GM12878 (cell line): ENCODE measurements at places on chromosomes 11 and 22. TPM values are rescaled to one million over a fixed set of nuclear protein-coding genes. Genes with fewer than 3 reads are reported as not detected.

GRIK4 gene
- 1.0 and 1.3 TPM in 2 replicates for total RNA-seq

MCAM gene
- total RNA-seq, result 17.9 and 19.7 TPM in 2 replicates

DNA sequence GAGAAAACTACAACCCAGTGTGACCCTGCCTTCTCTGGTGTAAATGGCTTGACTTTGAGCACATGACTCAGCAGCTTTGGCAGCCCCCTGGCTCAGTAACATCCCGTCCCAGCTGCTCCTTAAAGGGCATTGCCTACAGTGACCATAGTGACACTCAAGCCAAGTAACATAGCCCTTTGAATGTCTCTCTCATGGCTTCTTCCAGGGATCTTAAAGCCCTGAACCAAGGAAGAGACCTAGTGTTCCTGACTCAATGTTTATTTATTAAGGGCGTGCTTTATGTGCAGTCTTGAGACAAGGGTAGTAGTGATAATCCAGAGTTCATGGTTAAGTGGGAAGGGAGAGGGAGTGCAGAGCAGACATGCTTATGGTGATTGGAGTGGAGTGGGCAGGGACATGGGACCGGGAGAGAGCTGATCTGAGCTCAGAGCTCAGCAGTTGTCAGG is 125.7 kb downstream of the PARVA start:
- no peak for DNase-seq

DNA sequence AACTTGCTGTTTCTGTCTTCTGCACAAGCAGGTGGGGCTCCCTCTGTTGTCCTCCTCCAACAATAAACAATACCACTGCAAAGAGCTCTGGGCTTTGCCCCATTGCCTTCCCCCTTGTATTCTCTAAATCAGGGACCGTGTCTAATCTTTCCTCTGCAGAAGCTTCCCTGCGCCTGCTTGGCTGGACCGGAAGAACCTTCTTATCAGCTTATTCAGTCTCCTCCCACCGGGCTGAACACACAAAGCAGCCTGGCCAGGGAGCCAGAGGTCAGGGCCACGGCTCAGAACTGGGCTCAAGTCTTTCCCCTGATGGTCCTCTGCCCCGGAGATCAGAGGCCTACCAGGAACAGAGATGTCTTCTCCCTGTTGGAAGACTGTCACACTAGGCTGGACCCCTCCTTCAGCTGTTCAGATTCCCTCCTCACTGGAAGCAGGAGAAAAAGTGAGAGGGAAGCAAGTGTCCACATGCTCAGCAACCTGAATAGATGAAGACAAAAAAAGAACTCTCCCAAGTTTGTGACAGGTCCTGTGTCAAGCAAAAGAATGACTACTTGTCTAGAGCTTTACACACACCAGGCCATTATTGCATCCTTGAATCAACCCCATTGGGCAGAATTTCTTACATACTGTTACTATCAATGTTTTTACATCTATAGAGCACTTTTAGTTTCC is 63.7 kb downstream of the RAB30 start:
- no peak for DNase-seq

SMIM38 gene
- 2.8 and 3.5 TPM in 2 replicates for total RNA-seq

PYGM gene
- 0.28 and 0.35 TPM in 2 replicates for total RNA-seq

DNA sequence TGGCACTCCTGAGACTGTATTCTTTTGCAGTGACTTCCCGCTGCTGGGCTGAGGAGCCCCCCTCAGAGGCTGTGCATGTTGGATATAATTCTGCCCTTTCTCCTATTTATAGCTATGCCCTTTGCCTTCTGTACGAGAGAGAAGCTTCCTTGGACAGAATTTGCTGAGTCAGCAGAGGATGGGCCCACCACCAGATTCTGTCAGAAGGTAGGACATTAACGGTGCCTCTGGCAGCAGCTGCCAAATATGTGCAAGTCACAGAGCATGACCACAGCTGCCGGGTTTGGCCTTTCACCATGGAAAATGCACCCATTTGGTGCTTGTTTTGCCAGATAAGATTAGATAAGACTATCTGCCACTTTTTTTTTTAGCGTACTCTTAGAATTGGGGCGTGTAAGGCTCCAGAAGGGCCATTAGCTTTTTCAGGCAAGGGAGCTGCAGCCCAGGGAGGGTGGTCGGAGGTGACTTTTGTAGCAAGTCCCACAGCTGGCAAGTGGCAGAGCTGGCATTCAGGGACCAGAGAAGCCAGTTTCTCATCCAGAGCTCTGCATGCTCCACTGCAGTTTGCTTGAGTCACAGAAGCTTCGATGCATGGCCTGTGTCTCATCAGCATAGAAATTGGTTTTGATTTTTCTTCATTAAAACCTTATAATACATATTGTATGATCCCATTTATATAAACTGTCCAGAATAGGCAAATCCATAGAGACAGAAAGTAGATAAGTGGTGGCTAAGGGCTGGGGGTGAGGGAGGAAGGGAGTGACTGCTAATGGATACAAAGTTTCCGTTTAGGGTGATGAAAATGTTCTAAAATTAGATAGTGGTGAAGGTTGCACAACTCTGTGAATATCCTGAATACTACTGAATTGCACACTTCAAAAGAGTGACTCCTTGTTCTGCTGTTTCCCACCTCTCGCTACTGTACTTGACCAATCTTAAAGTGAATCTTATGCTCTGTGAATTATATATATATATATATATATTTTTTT is 15.8 kb downstream of the UPB1 start:
- DNase-seq, result no peak

DNA sequence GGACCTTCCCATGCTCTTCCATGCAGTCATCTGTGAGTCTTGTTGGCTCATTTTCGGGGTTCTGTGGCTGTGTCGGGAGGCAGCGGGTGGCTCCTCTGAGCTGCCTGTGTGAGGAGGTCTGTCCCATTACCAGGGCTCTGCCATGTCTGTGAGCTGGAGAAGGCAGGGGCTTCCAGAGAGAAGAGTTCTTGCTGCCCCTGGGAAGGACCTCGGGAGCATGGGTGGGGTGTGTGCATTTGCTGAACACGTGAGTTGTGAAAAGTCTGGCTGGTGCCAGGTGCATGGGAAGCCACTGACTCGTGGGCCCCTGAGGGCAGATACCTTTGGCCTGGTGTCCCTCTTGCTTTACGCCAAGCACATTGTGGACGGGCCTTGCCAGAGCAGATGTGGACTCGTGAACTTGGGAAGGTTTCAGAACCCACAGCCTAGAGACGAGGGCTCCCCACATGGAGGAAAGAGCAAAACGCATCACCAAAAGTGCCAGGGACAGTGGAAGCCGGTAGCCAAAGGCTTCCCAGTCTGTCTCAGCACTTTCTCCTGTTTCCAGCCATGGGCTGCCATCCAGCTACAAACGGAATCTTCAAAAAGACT is 1324.5 kb downstream of the BRD1 start:
- no peak for DNase-seq

DNA sequence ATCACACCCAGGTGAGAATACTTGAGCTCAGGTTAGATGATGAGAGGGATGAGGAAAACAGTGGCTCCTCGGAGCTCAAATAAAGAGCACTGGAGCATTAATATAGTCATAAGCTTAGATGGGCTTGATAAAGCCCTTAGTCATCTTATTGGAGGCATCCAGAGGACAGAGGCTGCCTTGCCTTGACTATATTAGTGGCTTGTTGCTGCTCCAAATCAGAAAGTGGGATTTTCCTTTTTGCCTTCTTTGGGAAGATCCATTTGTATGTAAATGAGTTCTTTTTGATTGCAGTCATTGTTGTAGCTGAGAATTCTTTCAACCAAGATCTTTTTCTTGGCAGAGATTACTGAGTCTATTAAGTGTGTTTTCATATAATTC is 18.9 kb downstream of the ADM start:
- DNase-seq, result no peak

TIGD3 gene
- total RNA-seq, result 1.2 and 1.3 TPM in 2 replicates

GRCh38 chr11:16669799-16670415 is 68.5 kb upstream of the C11orf58 start:
- no peak for DNase-seq

GRCh38 chr11:32838505-32839274 is 9.0 kb downstream of the PRRG4 start:
- DNase-seq, result no peak

DNA sequence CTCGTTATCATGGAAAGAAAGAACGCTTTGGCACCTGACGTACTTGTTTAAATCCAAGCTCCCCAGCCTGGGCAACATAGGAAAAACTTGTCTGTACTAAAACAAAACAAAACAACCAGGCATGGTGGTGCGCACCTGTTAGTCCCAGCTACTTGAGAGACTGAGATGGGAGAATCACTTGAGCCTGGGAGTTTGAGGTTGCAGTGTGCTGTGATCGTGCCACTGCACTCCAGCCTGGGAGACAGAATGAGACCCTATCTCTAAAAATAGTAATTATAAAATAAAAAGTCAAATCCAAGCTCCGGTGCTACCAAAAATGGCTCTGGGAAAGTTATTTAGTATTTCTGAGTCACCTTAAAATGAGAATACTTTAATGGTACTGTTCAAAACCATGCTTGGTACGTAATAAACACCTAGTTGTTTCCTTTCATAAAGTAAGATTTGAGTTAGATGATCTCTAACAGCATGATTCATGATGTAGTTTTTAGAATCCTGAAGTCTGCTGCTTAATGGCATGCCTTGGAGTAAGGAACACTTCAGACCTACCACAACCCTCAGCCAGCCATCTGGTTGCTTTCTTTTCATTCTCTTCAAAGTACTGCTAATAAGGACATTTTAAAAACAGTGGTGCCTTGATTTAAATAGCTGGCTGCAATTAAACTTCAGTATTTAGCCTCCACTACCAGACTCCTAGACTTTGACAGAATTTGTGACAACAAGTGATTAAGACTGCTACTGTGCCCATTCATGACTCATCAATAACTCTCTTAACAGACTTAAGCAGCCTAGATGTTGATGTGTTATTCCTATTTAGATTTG is 8.4 kb downstream of the PPME1 start:
- no peak for DNase-seq

DNA sequence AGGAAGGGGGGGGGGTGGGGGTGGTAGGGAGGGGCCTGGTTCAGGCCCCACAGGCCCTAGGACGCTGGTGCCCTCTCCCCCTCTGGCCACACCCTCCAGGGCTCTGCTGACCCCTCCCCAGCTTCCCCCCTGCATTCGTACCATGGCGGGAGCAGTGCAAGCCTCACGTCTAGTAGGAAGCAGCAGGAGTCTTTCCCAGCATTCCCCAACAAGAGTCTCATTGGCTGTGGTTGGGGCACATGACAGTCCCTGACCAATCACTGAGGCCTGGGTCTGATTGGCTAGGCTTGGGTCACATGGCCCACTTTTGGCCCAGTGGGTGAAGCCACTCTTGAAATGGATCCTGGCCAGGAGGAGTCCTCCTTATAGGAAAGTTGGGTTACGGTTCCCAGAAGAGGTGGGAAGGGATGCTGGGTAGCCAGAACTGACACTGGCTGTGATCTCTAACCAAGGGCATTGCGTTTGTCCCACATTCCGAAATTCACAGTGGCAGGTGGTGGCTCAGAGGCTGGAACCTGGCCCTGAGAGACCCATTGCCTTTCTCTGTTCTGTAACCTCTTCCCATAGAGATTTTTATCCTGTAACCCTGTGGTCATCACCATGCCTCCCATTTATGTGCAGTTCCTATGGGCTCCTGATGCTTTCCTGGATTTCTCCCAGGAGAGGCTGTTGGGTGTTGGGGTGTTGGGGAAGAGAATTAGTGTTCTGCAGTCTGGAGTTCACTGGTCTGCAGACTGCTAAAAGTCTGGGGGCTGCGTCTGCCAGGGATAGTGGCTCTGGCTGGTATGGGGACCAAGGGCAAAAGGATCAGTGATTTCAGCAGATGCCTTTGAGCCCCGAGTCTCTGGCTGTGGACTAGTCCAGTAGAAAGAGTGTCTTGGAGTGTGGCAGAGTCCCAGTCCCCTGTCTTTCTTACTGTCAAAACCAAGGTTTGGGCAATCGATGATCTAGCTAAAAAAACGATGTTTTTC is 58.9 kb upstream of the MYEOV start:
- DNase-seq, result no peak

DNA sequence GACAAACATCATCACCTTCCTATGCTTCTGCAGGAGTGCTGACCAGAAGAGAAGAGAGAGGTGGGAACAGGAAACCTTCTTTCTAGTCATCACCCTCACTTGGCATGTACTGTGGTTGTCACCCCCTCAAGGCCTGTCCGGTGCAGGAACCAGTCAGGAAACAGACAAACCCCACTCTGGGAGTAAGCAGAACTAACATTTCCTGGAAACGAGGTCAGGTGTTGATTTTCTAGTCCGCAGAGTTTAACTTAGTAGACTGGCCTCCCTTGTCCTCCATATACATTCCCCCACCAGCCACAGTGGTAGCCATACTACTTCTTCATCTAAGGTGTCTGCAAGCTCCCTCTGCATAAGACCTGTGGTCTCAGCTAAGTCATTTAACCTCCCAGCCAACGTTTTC is 80.7 kb upstream of the NCAM1 start:
- DNase-seq, result no peak

SCN2B gene
- not detected in 2 replicates for total RNA-seq

- no peak for DNase-seq
Observed at GRCh38 chr11:1765871-1766718, 2.4 kb upstream of the CTSD start.

DNA sequence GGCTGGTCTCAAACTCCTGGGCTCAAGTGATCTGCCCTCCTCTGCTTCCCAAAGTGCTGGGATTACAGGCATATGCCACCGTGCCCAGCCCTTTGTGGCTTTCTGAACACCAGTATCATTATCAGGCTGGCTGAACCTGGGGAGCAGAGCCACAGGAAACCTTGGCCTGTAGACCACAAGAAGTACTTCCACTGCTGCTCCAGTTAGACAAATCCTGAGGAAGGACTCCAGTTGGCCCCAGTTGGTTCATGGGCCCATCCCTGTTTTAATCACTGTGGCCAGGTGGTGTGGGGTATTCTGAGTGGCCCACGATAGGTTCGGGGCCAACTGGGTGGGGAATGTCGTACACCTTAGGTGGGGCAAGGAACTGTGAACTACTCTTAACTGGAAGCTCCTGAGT is 5.5 kb upstream of the DUSP18 start:
- no peak for DNase-seq

DNA sequence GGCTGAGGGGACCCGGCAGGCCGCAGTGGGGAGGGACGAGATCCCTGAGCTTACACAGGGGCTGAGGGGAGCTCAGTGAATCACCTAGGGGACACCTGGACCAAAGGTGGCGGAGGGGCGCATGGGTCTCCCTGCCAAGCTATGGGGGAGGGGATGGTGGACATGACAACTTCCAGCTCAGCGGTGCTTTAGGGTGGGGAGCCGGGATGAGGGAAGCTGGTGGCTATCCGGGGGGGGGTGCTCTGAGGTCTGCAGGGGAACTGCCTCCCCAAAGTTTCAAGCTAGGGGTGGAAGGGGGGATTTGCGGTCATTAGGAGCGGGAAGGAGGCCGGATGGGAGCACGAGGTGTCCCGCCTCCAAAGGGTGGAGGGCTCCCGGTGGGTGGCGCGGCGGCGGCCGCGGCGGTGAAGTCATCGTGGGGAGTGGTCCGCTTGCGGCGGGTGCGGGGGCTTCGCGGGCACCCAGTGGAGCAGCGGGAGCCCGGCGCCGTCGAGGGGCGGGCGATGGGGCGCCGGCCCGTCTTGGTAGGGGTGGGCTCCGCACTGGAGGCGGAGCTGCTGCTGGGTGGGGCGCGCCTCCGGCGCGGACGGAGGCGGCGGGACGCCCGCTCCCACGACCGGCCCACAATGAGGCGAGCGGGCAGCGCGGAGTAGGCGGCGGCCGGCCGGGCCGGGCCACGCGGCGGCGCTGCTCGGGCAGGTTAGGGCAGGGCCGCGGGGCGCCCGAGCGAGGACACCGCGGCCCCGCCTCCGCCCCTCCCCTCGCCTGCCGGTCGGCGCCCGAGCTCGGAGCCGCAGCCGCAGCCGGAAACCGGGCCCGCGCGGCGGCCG is at the start of gene MICALL1:
Gene MICALL1, plus strand, starts transcription at position 764 of the 830 bp plus-strand sequence. CDS start 126 bp downstream, outside the sequence.
- DNase-seq, result no peak
